ENCODE measurements at places on chromosomes 5 and 9.

DNA sequence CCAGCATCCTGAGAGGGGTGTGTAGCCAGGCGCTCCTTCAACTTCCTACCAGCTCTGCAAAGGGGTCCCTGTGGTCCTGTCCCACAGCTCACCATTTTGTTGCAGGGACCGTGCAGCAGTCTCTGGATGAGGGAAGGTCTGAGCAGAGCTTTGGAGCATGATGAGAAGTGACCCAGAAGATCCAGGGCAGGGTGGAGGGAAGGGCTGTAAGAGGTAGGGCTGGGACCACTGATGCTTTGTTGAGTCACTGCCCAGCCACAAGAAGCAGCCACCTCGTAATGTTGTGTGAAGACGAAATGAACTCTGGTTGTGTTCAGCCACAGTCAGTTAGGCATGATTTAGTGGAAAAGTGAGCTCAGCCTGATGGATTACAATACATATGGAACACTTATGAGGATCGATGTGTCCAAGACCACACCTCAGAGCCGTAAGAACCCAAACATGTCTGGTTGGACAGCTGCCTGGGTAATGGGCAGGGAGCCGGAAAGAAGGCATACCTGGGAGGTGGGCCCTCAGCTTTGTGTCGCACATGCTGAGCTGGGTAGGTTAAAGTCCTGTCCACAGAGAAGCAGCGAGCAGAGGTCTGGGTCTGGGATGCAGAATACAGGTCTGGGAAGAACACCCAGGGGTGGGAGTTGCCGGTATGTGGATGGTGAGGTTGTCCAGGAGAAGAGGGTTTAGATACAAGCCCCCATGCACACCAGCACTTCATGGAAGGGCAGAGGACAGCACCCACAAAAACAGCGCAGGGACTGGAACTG, 250.1 kb downstream of the GADD45G start:
- no peak for DNase-seq

DNA sequence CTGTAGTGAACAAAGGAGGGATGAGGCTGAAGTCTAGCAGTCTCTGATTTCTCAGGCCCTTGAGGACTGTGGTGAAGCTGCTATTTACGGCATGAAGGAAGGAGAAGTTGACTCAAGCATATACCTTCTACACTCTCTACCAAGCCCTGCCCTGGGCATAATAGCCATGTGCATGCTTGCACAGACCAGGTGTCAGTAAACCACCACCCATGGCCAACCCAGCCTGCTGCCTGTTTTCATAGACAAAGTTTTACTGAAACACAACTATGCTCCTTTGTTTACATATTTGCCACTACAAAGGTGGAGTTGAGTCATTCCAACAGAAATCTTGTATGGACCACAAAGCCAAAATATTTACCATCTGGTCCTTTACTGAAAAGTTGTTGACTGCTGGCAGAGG, 126.9 kb downstream of the PAPPA start:
- no peak for DNase-seq

GRCh38 chr9:37917801-37918664, 14.1 kb upstream of the SLC25A51 start:
- no peak for DNase-seq

DNA sequence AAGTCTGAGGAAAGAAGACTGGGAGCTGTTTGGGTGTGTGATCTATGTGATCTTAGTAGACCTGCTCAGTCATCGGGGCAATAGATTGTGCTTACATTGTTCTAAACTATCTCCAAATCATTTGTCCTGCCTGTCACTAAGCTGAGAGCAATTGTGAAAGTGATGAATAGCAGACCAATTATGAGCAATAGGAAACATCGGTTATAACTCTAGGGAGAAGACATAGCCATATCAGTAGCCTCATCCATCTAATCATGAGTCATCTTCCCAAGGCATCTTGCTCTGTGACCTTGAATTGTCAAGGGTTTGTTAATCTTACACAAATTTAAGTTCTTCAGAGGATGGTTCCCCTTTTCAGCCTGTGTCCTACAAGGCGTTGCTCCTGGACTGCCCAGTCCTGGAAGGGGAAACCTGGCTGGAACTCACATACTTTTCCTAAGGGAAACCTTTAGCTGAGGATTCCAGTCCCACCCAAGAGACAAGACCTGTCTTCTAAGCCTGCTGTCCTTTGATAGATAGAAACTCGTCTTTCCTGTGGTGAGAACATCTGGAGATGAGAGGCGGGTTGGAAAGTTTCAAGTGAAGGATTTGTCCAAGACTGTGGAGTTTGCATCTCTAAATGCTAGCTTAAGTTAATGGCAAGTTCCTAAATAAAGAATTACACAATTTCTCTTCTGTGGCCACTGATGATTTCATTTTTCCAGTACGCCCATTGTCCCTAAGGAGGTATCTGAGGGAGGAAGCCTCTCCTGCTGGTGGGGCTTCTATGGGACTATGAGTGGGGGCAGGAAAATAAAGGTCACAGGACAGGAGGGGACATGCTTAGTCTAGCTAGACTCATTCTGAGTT, 53.9 kb upstream of the TRIM32 start:
- no peak for DNase-seq

DNA sequence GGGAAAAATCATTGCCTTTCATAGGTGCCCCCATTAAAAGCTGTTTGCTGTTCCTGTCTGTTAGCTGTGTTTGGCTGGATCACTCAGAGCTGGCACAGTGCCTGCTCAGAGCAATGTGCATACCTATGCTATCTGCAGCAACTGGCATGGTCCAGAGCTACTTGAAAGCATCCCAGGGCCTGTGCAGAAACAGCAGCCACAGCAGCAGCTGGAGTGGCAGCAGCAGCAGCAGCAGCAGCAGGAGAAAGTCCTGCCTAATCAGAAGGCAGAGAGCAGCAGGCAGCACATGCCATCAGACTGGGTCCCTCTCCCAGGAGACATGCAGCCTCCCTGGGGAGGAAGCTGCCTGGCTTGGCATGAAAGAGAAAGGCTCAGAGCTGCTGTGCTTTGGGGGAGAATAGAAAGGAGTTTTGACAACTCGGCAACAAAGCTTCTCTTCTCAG, 243.8 kb upstream of the WWC1 start:
- DNase-seq = no peak

GRCh38 chr9:100375658-100376057, 22.9 kb upstream of the TEX10 start:
- no peak for DNase-seq
